ENCODE measurements at places on chromosomes 1 and 21.

GRCh38 chr1:43930168-43930948 is 3.2 kb upstream of the ARTN start:
- no peak for DNase-seq

- no peak for DNase-seq
These were observed 160.6 kb downstream of the HMCN1 start for GRCh38 chr1:185894791-185895190.

- DNase-seq: no peak
These were observed 3.2 kb upstream of the GSTM2 start for GRCh38 chr1:109664671-109665070.

DNA sequence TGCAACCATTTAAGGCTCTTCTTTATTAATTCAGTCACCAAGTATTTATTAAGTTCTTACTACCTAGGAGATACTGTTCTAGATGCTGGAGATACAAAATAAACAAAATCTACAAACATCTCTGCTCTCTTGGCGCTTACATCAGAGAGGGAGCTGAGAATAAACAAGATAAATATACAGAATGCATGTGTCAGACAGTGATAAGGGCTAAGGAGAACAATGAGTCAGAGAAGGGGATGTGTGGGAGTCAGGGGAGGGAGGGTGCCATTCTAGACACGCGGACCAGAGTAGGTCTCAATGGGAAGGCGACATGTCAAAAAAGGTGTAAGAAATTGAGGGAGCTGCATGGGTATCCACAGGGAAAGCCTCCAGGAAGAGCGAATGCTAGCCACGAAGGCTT is 393.2 kb downstream of the RWDD3 start:
- no peak for DNase-seq

DNA sequence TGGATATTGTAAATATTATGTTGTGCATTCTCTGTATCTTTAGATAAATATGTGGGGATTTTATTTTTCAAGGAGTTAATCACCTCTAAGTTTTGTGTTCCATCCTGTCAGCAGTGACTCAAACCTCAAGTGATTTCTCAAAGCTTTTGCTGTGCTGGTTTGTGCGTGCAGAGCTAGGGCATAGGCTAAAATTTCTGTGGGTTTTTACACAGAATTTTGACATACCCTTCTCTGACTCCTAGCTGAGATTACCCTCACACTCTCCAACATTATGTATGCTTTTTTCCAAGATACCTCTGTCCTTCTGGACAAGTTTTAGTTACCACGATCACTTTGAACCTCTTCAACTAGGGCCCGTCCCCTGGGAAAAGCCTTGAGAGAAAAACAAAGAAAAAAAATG is 384.9 kb downstream of the NCAM2 start:
- no peak for DNase-seq

DNA sequence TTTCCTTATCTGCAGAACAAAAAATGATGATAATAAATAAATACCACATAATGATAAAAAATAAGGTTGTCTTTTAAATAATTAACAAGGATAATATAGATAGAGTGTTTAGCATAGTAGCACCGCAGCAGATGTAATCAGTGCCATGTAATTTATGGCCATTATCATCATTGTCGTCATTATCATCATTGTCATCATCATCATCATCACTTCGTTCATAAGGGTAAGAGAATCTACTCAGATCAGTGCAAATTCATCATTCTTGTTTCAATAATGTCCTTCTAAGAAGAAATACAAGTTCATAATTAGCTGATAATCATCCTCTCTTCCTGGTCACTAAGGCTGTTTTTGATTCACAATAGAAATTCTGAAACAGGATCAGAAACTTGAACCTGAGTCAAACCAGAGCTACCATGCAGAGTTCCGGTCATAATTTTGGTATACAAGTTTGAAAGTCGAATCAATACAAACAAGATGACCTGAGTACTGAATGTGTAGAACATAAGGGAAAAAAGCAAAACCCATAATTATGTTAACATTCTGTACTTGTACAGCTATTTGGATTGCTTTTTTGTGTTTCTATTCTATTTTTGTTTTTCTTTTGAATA is 172.0 kb downstream of the LRRC40 start:
- no peak for DNase-seq

GRCh38 chr1:118650107-118650807 is 337.9 kb downstream of the TBX15 start:
- DNase-seq: no peak

DNA sequence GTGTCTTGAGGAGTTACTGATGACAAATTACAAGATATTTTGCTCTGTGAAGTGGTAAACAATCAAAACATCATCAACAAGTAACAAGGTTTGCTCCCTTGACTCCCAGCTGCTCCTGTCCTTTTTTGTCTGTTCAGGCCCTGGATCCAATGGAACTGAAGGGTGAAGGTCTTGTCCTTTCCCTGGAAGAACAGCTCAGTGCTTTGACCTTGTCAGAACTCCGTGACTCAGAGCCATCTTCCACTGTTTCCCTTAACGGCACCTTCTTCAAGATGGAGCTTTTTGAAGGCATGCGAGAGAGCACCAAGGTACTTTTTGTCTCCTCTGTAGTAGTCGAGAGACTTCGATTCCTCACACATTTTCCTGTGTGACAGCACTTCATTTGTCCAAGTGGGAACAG is 29.0 kb downstream of the TRIM45 start:
- no peak for DNase-seq

DNA sequence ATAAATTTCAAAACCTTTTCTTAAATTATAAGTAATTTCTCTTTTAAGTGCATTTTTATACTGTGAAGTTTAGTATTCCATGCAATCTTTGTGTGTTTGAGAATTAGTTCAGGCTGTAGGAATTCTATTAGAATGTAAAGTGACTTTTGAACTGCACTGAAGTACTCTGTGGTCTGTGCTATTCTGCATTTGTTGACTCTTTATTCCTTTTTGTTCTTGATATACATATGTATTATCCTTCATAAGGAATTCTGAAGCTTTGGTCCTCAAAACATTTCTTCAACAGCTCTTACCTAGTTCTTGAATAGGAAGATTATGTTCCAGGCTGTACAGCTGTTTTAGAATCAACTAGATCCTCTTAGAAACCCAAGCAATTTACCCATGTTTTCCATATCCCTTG is 158.0 kb downstream of the HS2ST1 start:
- no peak for DNase-seq

DNA sequence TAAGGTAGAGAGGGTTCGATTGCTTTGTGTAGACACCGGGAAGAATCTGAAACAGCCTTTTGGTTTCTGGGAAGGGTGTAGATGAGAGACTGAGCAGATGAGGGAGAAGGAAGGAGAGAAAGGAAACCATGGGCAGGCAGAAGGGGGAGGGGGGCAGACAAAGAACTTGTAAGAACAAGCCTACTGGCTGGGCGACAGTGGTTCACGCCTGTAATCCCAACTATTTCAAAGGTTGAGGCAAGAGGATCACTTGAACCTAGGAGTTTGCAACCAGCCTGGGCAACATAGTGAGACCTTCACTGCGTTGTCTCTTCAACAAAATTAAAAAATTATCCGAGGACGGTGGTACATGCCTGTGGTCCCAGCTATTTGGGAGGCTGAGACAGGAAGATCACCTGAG is 106.2 kb downstream of the TM2D1 start:
- DNase-seq: no peak

- no peak for DNase-seq
These were observed 6.8 kb downstream of the MYOC start for GRCh38 chr1:171645553-171646248.

GRCh38 chr1:245079021-245079609 is 75.7 kb upstream of the KIF26B start:
- DNase-seq: no peak

- DNase-seq: no peak
These were observed 2.3 kb downstream of the GPR137B start for GRCh38 chr1:236144446-236145150.

DNA sequence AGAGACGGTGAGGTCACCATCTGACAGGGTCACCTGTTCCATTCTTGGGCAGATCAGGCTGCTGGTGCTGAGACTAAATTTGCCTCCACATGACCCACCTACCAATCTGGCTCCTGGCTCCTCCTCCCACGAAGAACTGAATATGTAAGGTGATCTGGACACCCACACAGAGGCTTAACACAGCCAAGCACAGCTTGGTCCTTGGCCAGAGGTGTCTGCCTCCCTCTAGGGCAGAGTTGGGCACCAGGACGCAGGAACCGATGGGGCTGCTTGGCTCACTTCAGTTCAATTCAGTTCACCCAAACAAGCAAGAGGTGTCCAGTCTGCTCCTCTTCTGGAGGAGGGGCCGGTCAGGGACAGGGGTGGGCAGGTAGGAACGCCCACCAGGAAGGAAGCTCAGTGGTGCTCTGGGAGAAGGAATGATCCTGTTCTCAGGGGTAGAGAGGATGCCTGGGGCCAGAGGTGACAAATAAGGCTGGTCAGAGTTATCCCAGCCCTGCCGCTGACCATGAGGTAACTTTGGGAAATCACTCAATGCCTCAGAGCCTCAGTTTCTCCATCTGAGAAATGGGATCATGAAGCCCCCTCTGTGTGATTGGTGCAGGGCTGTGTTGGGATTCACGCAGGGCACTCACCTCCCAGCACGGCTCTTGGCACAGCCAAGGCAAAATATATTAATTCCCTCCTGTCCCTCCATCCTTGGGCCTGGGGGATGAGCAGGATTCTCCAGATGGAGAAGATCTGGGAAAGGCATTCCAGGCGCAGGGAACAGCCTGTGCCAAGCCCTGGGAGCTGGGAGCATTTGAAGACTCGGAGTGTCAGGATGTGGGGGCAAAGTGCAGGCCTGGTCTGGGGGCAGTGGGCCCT is 284.5 kb downstream of the PTPRU start:
- DNase-seq: no peak

GRCh38 chr1:33802268-33802667 is 61.6 kb upstream of the HMGB4 start:
- no peak for DNase-seq

DNA sequence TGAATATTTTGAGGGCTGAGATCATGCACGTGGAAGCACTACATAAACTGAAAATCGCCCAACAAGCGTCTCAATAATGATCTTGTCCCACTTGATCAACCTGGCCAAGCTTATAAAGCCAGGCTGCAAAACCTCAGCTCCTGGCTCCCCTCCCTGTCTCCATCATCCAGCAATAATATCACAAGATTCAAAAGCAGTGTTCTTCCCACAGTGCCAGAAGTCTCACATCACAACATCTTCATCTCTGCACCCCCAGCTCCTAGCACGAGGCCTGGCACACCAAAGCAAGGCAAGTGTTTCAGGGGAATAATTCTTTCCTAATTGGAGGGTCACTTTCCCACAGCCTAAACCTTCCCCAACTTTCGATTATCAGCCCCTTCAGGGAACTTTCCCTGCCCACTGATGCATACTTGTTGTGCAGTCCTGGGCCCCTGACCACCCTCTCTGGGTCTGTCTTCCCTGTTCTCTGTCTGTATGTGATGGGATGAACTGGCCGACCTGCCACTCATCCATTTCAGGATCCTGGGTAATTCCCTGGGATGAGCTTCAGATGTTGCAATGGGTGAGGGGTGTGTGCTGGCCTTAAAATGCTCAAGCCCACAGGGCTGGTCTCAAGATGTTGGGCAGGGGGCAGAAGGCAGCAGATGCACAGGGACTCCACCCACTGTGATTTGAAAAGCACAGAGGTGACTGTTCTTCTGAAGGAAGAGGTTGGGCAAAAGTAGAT is 129.0 kb downstream of the DMRTB1 start:
- no peak for DNase-seq
